ENCODE measurements at places on chromosomes 2 and 18.

GRCh38 chr2:120797421-120798221, 62.0 kb downstream of the GLI2 start:
- DNase-seq, result no peak

- DNase-seq, result no peak
Observed at GRCh38 chr18:48979944-48980890, 29.5 kb upstream of the SMAD7 start.

- no peak for DNase-seq
Observed at GRCh38 chr2:149716687-149717086, 129.1 kb upstream of the MMADHC start.

DNA sequence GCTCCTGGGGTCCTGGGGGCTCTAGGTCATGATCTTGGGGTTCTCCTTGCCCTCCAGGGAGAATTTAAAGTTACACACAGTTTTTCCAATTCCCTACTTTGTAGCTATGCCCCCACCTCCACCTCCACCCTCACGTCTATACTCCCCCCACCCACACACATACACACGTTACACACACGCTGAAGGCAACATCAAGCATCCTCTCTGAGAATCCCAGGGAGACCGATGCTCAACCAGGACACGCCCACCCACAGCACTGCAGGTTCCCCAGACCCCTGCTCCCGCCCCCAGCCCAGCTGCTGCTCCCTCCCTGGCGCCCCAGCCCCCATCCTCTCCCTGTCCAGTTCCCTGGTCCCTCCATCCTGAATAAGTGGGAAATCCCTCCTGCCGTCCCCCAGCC, 6.4 kb upstream of the TNS1 start:
- DNase-seq, result no peak

DNA sequence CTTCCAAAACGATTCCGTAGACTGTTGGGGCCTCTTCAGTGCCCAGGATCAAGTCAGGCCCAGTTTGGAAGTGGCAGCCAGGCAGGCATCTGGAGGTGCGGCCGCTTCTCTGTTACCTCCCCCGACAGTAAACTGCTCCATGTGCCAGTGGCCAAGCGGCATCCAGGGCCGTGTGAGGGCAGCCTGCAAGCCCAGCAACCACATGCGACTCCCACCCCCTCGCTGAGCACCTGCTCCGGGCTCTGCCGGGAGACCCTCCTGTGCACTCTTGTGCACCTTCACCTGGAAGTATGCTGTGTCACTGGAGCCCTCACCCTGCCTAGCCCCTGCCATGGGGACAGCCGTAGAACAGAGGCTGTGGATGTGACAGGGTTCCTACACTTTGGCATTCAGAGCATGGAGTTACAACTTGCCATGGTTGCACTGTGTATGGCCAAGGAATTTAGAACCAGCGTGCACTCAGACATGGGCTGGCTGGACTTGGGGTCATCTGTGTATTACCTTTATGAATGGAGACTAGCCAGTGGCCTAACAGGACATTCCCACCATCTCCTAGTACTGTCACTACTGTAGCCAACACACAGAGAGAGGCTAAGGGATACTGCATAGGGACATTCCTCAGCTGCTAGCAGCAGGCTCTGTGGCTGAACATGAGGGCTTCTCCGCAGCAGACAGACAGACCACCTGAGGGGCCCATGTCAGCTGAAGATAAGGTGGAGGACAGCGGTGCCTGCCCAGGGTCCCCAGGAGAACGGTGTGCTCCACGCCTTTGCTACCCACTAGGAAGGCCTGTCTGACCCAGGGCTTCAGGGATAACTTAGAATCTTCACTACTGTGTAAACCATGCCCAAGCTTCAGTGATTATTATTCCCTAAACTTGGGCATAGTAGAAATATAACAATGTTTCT, 25.0 kb upstream of the FAHD2A start:
- no peak for DNase-seq

DNA sequence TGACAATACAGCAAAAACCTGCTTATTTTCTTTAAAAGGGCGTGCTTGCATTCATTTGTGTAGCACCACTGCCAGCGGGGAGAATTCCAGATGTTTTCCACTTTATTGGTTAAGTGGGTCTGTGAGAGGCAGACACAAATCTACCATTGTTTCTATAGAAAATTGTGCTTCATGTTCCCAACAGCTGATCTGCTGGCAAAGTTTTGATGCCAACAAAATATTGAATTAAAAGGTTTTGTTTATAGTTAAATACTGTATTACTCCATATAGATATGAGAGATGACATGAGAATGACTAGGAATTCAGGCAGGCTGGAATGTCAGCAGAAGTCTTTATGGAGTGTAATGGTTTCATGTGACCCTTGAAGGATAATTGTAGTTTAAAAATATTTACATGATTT, 182.7 kb downstream of the MC4R start:
- no peak for DNase-seq

- no peak for DNase-seq
Observed at GRCh38 chr18:3246635-3247239, 864 bp upstream of the MYL12A start.

GRCh38 chr18:63440219-63440618, 17.9 kb upstream of the VPS4B start:
- no peak for DNase-seq

DNA sequence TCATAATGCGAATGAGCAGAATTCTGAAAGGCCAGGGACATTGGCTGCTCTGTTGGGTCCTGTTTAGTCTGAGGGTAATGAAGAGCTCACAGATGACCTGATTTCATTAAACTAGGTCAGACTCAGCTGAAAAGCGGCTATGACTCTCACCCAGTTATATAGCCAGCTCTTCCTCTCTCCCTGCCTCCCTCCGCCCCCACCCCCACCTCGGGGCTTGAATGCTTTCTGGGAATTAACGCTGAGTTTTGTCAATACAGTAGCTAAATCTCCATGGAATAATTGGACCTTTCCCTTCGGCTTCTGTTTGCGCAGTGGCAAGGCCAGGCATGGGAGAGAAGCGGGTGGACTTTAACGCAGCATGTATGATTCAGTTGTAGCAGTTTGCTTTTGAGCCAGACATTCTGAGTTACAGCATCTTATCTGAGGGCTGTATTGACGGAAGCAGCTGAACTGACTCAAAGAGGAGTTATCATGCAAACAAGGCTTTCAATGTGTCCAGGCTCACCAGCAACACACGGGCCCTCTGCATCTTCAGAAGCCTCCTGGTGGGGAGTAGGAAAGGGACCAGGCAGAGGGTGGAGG, 110.6 kb downstream of the MYCN start:
- DNase-seq, result no peak

- DNase-seq, result no peak
Observed at GRCh38 chr2:237354892-237355291, 59.1 kb downstream of the COL6A3 start.

GRCh38 chr2:210577263-210578071, 21.1 kb downstream of the CPS1 start:
- DNase-seq, result no peak

DNA sequence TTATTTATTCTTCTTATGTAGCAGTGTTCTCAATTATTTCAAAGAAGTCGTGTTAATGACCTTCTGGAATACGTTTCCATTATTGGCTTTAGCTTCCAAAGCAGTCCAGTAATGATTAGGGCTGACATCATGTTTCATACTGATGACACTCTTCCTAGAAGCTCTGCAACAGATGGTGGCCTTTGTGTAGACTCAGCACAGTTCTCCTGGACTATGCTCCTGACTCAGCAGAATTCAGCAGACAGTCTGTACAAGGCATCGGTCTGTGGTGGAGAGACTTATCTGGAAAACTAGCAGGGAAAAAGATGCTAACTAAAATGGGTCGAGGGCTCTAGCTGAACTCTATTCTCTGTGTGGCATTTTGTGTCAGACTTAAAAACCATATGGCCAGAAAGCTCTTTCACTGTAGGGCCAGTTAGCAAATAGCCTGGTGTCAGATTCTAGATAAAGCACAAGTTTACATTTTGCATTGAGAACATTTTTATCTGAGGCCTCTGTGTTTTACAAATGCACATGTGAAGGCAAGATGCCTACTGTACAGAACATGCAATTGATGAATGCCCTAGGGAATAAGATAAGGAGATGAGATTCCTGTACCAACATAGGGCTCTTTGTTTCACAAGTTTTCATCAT, 35.1 kb downstream of the GULP1 start:
- no peak for DNase-seq

GRCh38 chr18:12460874-12461273, 53.1 kb downstream of the PRELID3A start:
- DNase-seq, result no peak

DNA sequence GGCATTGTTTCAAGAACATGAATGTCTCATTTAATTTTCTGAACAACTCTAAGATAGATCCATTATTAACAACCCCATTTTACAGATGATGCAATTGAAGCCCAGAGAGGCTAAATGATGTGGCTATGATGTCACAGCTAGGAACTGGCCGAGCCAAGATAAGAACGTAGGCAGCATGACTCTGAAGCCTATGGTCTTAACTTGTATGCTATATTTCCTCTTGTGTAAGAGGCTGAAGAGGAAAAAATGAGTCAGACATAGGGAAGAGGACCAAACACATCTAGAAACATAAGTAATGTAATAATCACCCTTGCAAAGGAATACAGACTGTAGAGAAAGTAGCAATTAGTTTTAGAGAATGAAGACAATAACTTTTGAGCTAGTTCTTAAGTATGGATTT, 416.8 kb downstream of the FIGN start:
- no peak for DNase-seq

DNA sequence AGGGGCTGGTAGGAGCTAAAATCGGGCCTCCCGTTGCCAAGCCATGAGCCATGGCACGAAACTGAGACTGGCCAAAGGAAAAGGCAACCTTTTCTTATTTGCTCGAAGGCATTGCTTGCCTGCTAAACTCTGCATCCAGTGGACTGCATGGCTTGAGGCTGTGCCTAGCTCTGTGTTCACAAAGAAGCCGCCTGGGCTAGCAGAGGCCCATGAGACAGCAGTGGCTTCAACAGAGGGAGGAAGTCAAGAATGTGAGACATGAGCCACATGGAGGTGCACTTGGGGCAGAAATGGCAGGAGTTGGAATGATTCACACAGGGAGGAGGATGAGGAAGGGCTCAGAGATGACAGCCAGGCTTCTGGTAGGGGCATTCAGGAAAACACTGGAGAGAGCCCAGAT, 33.5 kb downstream of the TPRKB start:
- no peak for DNase-seq
